ENCODE measurements at places on chromosomes 7 and 10.

DNA sequence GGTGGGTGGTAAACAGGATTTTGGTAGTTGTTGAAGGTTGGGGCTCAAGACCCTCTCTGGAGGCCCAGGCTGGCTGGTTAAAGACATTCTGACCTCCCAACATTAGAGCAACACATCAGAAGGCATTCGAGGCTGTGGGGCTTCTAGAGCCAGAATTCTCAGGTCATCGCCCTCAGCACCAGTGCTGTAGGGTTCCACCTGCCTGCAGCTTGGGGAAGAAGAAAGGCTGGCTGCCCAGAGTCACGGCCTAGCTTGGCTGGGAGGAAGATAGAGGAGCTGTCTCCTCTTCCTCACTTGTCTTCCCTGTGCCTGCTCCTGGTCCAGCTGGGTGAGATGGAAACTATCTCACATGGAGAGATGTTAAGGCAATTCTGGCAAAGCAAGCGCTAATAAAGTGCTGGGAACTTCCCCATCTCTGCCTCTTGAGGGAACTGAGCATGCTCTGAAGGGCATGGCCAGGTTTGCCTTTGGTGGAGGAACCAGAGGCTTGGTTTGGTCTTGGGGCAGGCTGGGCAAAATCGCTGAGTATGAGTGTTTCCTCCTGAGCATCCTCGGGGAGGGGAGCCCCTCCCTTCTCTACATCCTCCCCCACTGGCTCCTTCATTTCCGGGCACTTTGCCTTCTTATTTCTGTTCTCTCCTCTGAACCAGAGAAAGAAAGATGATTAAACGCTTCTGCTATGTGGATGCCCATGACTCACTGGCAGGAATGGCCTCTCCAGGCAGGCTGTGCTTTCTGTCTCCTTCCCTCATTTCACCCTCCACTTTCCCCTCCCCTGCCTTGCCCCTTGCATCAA lies 509.0 kb upstream of the PODXL start:
- peak; percentile 85 for DNase-seq

GRCh38 chr7:14630048-14630447 lies 272.5 kb downstream of the DGKB start:
- no peak for DNase-seq

DNA sequence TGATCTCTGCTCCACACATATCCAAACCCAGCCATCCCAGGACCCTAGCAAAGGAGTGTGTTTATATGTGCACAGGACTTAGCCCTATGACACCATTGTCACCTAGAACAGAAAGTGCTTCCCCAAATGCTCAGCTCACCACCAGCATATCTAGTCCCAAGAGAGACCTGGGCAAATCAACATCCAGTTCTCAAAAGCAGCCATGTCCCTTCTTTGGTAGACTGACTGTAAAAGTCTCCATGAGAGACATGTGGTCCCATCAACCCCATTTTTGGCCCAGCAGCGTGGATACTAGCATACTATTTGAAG lies 20.9 kb upstream of the ARHGAP22 start:
- DNase-seq, result no peak

GRCh38 chr7:143362131-143363015 lies at the start of gene FAM131B:
Gene FAM131B, minus strand, starts transcription at chr7:143362713. Its CDS starts 110 bp downstream, at chr7:143362603.
- no peak for DNase-seq

DNA sequence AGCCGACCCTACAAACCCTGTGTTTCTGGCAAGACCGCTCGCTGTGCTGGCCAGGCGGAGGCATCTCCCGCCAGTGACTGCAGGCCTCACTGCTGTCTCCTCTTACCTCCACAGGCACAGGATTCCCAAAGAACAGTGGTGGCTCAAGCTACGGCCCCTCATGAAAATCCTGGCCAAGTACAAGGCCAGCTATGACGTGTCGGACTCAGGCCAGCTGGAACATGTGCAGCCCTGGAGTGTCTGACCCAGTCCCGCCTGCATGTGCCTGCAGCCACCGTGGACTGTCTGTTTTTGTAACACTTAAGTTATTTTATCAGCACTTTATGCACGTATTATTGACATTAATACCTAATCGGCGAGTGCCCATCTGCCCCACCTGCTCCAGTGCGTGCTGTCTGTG lies 36.2 kb downstream of the PITRM1 start:
- DNase-seq, result no peak
